ENCODE measurements at places on chromosomes 6 and 20.

DNA sequence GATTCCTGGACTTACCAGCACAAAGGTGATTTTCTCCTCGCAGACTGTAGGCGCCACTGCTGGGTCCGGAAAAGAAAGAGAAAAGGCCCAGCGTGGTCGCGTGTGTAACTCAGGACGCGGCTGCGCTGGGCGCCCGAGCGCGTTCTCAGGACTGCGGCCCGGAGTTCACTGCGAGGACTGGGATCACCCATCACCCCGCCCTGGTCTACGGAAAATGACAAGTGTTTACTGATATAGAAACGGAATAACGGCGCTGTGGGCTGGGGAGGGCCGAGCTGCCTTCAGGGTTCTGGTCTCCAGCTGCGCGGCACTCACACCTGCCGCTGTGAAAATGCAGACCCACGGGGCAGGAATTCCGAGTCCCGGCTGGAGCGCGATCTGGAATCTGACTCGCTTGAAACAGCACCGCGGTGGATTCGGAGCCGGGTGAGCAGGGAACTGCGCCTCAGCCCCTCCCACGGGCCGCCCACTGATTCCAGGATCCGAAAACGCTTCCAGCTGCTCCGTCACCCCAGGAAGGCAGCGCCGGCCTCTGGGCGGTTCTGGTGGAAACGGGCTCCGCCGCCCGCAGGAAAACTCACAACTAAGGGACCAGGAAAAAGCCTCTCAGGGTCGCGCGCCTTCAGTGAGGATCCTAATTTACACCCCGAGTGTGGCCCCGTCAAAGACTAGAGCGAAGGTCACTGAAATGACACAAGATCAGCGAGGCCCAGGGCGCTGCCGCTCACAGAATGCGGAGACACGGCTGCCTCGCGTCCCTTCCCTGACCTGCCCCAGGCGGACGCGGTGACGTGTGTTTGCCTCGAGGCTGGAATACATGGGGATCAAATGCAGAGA is 34.5 kb downstream of the HLA-A start:
- H3K27ac ChIP-seq, result peak overlapping the region; percentile 89
- H3K4me1 ChIP-seq, result peaks cover 27% of the 10 kb centered on the region
- H3K27me3 ChIP-seq, result no peaks in the 10 kb centered on the region
- peak overlapping the region; percentile 26 for H3K4me3 ChIP-seq
- no peaks in the 10 kb centered on the region for H3K36me3 ChIP-seq
- DNase-seq, result peak; percentile 92

GRCh38 chr20:57783956-57784837 is 74.4 kb upstream of the PMEPA1 start:
- H3K4me1 ChIP-seq, result no peaks in the 10 kb centered on the region
- H3K27me3 ChIP-seq, result no peaks in the 10 kb centered on the region
- H3K27ac ChIP-seq, result no peak overlapping the region
- no peaks in the 10 kb centered on the region for H3K36me3 ChIP-seq

DNA sequence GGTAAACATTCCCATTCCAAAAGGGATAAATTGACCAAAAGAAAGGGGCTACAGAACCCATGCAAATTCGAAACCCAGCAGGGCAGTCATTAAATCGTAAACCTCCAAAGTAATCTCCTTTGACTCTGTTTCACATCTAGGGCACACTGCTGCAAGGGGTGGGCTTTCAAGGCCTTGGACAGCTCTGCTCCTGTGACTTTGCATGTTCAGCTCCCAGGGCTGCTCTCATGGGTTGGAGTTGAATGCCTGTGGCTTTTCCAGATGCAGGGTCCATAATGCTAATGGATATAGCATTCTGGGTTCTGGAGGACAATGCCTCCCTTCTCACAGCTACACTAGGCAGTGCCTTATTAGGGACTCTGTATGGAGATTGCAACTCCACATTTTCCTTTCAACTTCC is 211.9 kb upstream of the MANEA start:
- no peaks in the 10 kb centered on the region for H3K4me1 ChIP-seq
- H3K27me3 ChIP-seq, result no peaks in the 10 kb centered on the region
- DNase-seq, result no peak
- no peaks in the 10 kb centered on the region for H3K36me3 ChIP-seq

GRCh38 chr6:93222071-93222851 is 197.1 kb downstream of the EPHA7 start:
- H3K27ac ChIP-seq, result no peak overlapping the region
- no peaks in the 10 kb centered on the region for H3K4me1 ChIP-seq
- no peaks in the 10 kb centered on the region for H3K36me3 ChIP-seq
